GM06990 (cell line): ENCODE measurements at places on chromosomes 11 and 22.

GRCh38 chr11:6693342-6694228 is 10.4 kb upstream of the MRPL17 start:
- DNase-seq, result no peak

- no peak for DNase-seq
Measured at GRCh38 chr11:58177409-58178054, 11.3 kb upstream of the OR9Q2 start.

- no peak for DNase-seq
Measured at GRCh38 chr11:33703788-33704187, 3.2 kb upstream of the C11orf91 start.

DNA sequence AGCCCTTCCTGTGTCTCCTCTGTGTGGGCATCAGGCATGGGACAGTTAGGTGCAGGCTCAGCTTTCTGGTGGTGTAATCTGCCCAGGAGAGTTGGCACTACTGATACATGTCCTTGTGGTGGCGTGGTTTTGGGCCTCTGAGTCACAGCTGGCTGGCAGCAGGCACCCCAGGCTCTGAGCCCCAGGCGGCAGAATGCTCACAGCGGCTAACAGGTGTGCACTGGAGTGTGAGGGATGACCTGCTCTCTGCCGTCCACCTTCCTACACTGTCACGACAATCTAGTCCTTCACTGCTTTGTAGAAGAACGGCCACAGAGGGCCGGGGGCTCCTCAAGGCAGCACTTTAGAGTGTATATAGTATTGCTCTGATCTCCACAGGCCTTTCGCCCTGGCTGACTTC is 100.3 kb upstream of the PITPNB start:
- DNase-seq, result no peak

- DNase-seq, result no peak
Measured at GRCh38 chr11:20002312-20003216, 157.7 kb downstream of the DBX1 start.

GRCh38 chr11:103877221-103877620 is 159.2 kb upstream of the DDI1 start:
- no peak for DNase-seq

- no peak for DNase-seq
Measured at GRCh38 chr11:30987819-30988218, 381.7 kb downstream of the DCDC1 start.

DNA sequence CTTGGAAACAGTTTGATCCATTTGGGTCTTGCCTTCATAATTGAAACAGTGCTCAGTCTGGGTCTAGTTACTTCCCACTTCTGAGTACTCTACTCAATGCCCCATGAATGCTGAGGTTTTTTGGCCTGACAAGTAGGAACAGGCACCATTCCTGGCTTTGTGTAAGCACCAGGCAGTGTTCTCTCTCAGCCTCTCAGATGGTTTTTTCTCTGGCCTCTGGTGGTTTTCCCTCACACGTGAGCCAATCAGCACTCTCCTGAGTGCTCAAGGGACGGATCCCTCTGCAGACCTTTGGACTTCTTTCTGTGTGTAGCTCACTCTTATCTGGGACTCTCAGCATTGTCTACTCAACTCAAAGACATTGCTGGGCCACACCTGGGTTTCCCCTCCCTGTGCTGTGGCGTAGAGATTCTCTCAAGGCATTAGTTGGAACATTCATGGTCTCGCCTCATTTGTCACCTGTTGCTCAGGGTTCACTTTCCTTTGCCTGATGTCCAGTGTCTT is 21.3 kb downstream of the SIK2 start:
- no peak for DNase-seq

GRCh38 chr11:128437136-128437535 is 150.2 kb downstream of the ETS1 start:
- DNase-seq, result no peak

- no peak for DNase-seq
Measured at GRCh38 chr22:49954991-49955580, 5.5 kb upstream of the PIM3 start.

DNA sequence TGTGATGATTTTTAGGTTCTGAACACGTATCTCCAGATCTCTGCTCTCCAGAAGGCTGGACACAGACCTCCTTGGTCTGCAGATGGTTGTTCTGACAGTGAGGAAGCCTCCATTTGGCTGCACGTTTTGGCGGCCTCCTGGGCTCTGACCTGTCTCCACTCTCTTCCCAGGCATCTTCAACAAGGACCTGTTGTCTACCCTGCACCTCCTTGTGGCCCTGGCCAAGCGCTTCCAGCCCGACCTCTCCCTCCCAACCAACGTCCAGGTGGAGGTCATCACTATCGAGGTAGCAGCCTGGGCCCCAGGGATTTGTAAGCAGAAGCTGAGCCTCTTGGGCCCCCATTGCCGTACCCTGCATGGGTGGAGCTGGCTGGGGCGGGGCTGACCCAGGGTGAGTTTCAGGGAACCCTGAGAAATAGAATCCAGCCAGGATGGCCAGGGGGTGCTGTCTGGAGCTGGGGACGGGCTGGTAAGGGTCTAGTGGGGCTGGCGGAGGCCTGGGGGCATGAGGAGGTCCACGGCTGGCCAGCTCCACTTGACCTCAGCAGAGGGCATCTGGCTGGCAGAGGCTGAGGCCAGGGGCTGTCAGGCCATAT is 9.8 kb downstream of the PARVG start:
- DNase-seq, result no peak

GRCh38 chr11:18225913-18226312 is 10.7 kb downstream of the SAA4 start:
- DNase-seq, result no peak

- DNase-seq, result no peak
Measured at GRCh38 chr11:101914341-101914737, 471 bp upstream of the CEP126 start.

DNA sequence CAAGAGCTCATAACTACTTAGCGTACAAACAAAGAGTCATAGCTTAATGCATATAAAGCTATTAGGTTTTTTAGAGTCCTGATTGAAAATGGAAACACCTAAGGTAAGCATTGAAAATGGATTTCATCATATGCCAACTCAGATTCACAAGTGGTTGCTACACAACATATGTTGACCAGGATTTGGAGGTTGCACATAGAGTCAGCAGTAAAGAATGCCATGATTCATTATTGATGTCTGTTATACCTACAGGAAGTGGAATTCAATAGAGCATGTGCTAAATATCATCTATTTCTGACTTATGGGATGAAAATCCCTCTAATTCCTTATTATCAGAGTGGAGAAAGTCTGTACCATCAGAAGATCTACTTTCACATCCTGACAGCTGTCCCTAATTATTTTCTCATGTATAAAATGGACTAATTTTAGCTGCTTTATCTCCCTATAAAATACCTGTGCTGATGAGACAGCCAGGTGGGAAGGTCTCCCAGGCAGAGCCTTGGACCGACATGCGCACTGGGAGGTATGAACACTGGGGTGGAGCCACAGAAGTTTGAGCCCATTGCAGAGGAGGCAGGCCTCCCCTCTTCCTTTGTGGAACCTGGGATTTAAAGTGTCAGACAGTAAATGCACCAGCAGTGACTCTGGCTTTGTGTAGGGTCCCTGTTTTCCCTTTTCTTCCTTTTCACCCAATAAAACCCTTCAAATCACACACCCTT is 204.2 kb downstream of the AASDHPPT start:
- no peak for DNase-seq
